ENCODE measurements at places on chromosomes 4 and X.

DNA sequence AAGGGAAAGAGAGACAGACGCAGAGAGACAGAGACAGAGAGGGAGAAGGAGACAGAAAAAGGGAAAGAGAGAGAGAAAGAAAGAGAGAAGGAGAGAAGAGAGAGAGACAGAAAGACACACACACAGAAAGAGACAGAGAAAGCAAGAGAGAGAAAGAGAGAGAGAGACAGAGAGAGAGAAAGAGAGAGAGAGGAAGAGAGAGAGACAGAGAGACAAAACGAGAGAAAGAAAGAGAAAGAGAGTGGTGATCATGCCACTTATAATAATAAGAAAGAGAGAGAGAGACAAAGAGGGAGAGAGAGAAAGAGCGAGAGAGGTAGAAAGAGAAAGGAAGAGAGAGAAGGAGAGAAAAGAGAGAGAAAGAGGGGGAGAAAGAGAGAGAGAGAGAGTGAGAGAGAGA, 51.4 kb downstream of the SHOX start:
- DNase-seq: no peak

DNA sequence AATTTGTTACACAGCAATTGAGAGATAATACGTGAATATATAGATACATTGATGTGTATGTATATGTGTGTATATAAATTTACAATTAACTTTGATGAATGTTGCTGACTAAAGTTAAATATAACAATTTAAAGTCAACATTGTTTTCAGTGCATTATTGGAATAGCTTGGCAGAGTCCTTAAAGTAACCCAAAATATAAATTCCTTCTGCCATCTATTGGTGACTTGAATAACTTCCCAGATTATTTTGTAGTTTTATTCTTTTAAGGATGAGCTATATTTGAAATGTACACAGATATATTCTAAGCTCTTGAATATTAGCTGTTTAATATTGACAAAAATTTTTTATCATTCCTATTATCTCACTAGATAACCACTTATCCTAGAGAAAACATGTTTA, 298.2 kb upstream of the FSTL5 start:
- peak; percentile 3 for DNase-seq

GRCh38 chrX:57422289-57422688, 135.8 kb downstream of the FAAH2 start:
- DNase-seq: no peak

GRCh38 chr4:76905521-76905920, 7.6 kb upstream of the SOWAHB start:
- DNase-seq: peak; percentile 93

- no peak for DNase-seq
Observed at GRCh38 chrX:17072301-17072700, 125.8 kb downstream of the REPS2 start.

- peak; percentile 24 for DNase-seq
Observed at GRCh38 chrX:97858592-97858991, 974.9 kb downstream of the RPA4 start.

GRCh38 chr4:146633471-146633800, 5.3 kb upstream of the POU4F2 start:
- no peak for DNase-seq

DNA sequence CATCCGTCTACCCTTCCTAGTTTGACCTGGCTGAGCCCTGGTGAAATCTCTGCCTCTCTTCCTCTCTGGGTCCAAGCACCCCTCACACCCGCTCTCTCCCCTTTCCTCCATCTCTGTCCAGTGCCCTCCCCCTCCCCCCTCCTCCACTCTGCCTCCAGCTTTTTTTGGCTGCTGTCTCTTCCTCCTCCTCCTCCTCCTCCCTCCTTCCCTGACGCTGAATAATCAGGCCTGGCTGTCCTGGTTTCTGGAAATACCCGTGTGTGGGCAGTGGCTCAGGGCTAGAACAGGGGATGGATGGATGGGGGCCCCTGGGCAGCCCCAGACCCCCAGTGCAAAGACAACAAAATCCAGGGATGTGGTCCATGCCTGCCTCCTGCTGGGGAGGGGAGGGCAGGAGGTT, 4.7 kb upstream of the SYP start:
- DNase-seq: no peak

GRCh38 chrX:8044947-8045346, 117.7 kb upstream of the PNPLA4 start:
- peak; percentile 0 for DNase-seq

DNA sequence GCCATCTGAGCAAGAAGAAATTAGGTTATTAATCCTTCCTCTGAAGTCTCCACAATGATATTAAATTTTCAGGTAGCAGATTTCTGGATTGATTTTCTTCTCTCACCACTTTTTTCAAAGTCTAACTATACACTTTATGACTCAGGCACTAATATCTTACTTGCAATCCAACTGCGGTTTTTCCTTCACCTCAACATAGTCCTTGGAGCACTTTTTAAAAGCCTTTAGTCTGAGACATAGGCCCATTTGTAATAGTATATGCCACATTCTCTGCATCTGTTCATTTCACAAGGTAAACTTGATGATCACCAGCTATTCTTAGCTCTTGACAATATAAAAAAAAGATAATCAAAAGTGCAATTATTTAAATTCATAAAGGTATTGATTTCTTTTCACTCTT, 55.9 kb upstream of the EDNRA start:
- no peak for DNase-seq

DNA sequence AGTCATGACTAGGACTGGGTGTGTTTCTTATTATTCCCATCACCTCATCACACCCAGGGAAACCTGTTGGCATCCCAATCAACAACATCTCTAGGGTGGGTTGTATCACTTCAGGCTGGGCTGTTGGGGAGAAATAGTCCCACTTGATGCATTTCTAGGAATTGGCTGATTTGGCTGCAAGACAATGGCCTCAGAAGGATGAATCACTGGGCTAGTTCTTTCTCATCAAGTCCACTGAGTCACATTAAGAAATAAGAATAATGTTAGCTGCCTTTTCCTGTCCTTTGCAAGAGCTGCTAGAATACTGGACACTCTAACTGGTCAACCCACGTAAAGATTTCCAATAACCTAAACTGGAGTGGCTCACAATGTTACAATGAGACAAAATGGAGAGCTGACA, 104.2 kb downstream of the CHRDL1 start:
- DNase-seq: no peak

GRCh38 chr4:21474195-21474594, 474.4 kb downstream of the KCNIP4 start:
- no peak for DNase-seq

- DNase-seq: no peak
Observed at GRCh38 chr4:53522334-53522733, 69.0 kb downstream of the LNX1 start.

GRCh38 chr4:101862595-101862994, 72.1 kb downstream of the BANK1 start:
- DNase-seq: no peak

DNA sequence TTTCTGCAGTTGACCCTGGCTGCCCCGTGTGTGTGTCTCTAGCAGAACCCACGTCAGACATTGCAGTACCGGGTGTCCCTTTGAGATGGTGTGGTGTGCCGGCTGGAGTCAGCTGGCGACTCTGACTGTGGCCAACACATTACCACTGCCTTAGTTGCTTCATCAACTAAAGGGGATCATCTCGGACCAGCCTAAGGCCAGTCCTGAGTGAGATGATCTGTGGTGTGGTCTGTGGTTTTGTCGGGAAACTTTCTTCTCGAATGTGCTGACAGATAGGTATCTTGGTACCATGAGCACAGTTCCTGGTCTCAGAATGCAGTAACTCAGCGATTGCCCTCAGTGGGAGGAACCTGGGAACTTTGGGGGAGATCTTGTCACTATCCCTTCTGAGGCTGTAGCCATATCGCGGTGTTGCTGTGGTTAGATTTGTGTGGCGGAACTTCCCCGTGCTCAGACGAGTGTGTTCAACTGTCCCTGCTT, 15.8 kb downstream of the TBC1D14 start:
- DNase-seq: no peak

- no peak for DNase-seq
Observed at GRCh38 chr4:115353370-115353769, 239.9 kb upstream of the NDST4 start.

GRCh38 chr4:2306773-2307410, 45.0 kb upstream of the MXD4 start:
- DNase-seq: no peak

DNA sequence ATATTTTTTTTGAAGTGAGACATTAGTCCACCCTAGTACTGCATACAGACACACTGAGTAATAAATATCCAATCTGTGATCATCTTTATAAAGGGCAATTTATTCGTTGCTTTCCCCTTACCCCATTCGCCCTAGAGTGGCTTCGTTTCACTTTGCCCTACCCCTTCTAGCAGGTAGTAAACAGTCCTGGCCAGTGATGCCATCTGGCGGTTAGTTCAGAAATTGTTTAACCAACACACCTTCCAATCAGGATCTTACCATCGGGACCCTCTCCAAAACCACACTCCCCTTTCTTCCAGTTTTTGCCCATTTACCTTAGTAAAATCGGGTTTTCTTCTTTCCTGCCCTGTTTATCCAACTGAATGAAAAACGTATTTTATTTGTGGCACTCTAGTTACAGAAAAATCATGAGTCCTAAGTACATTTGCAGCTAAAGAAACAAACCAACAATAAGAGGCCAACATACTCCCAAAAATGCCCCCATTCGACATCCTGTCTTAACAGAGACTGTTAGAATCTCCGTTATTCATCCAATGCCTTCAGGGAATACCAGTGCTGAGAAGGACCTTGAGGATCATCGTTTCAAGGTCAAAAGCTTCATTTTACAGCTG, 2.2 kb downstream of the PPA2 start:
- peak; percentile 70 for DNase-seq

DNA sequence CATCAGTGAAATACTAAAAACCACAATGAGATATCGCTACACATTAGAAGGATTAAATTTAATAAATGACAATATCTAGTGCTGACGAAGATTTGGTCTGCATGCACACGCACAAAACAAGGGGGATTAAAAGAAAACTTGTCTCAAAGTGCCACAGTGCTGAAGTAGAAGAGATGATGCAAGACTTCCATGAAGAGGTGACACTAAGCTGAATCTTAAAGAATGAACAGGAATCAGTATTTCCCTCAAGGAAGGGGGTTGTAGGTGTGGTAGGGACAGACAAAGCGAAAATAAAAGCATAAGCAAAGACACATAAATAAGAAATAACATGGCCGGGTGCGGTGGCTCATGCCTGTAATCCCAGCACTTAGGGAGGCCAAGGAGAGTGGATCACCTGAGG, 33.5 kb downstream of the CNOT6L start:
- no peak for DNase-seq

GRCh38 chr4:85776096-85776495, 301.1 kb downstream of the ARHGAP24 start:
- no peak for DNase-seq

DNA sequence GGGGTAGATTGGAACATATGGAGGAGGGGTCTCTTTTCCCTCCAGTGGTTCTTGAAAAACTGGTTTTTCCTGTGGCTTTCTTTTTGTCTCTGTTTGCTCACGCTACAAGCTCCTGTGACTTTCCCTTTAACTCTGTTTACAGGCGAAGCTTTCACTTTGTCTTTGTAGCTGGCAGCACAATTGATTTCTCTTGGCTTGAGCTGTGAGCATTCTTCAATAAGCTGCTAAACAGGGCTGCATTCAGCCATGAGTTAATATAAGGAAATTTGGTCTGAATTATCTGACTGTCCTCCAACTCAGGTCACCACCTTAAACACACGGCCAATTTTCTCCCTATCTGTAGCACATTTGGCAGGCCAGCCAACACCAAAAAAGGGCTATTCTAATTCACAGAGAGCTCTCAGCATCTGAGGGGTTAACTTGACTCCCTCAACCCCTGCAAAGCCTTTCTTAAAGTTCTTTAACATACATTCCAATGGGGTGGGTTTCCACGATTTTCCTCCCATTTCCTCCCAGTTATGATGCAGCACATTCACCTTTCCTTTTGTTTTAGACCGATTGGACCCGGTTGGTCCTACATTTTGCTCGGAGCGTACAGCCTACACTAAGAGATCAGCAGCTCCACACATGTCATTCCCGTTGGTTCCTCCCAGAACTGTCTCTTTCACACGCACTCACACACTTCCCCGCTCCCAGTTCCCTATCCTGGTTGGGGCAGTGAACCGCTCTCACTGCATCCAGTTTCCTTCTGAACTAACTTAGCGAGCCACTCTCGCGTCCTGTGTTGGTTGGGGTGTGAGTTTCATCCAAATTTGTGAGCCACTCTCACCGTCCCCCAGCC, 45.4 kb downstream of the UGT2A3 start:
- DNase-seq: no peak

- DNase-seq: peak; percentile 79
Observed at GRCh38 chrX:1392376-1393068, 609 bp upstream of the SLC25A6 start.

DNA sequence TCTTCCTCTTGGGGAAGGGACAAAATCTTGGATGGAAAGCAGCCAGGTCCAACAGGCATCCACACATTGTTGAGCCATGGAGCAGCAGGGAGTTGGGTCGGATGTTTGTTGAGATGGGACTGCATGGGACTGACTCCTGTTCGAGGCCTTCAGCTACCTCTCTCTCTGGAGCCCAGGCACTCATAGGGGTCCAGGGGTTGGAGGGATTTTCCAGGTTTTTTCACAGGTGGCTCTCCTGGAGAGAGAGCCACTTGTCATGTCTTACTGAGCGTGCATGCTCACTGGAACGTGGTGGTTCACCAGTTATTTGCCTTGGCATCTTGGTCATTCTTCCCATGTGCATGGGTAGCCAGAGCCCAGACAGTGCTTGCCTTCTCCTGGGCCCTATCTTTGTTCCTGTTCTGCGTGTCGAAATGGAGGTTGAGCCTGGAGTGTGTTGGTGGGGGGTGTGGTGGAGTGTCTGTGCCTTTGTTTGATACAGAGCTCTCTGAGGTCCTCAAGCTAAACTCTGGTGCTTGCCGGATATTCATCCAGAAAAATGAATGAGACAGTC, 60.6 kb downstream of the NBDY start:
- no peak for DNase-seq

GRCh38 chrX:24014388-24015018, 12.5 kb downstream of the KLHL15 start:
- DNase-seq: no peak

DNA sequence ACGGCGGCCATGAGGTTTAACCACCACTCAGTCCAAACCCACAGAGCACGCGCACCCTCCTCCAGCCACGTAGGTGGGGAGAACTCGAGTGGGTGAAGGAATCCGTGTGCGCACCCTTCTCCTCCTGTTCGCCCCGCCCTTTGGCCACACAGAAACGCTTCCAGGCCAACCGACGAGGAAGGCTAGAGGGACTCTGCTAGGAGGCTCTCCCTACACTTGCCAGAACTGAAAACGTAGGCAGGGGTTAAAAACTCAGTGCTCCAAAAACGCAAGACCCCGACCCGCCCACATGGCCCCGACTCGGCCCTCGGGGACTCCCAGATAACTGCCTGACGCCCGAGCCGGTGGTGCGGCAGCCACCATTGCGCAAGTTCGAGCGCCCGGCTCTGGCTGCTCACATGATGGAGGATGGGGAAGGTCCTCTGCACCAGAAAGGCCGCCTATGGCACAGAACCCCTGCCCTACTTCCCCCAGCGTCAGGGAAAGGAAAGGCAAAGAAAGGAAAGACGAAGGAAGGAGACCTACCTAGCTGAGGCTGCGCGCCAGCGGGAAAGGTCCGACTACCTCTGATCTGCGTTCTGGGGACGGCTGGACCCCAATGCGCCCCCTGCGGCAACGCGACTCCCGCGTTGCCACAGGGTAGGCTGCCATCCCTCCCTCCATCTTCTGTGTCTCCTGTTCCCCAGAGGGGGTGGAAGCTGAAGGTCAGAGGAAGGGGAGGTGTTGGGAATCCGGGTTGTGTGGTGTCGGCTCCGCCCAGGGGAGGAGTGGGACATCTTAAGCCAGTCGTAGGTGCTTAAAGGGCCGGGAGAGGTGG, 201.9 kb upstream of the AGTR2 start:
- peak; percentile 9 for DNase-seq

- DNase-seq: no peak
Observed at GRCh38 chrX:43656005-43656494, at the start of gene MAOA. MAOA (plus strand) TSS chrX:43656299; CDS start chrX:43656342, 43 bp downstream.

All from fibroblast of skin of abdomen (primary cell).